ENCODE measurements at places on chromosomes 13 and 19. TPM values are rescaled to one million over a fixed set of nuclear protein-coding genes. Genes with fewer than 3 reads are reported as not detected.

FOXO1 gene
- total RNA-seq, result 38.4 TPM

DNA sequence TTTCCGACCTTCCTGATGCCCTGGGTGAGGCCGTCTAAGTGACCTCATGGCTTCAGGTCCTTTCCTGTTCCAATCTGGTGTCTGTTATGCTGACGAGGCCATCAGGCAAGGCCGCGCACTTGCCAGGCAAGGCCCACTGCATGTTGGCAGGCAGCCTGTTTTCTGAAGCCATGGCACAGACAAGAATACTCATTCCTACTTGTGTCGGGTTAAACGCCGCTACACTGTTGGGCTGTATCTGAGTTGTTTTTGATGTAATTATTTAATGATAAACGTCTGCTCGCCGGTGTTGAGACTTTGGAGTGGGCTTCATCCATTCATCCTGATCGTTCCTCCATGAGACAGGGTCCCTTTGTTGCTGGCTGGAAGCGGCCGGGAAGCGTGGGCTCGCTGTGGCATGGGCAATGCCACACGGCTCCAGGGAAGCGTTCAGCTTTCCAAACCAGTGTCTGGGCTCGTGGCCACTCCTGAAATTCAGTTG, 92.1 kb downstream of the ATP11A start:
- peaks cover 14% of the 10 kb centered on the region for H3K36me3 ChIP-seq
- H3K27ac ChIP-seq, result no peak overlapping the region
- peaks cover 9% of the 10 kb centered on the region for H3K4me1 ChIP-seq
- H3K27me3 ChIP-seq, result no peaks in the 10 kb centered on the region
- H3K4me3 ChIP-seq, result no peak overlapping the region
- no peak for DNase-seq

DNA sequence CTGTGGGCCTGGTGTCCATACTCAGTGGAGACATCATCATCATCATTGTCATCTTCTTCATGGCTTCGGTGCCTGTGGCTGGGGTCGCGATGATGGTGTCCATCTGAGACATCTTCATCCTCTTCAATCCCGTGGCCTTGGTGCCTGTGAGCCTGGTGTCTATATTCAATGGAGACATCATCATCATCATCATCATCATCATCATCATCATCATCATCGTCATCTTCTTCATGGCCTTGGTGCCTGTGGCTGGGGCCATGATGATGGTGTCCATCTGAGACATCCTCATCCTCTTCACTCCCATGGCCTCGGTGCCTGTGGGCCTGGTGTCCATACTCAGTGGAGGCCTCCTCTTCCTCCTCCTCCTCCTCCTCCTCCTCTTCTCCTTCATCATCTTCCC, 917 bp downstream of the HRC start:
- peaks cover 93% of the 10 kb centered on the region for H3K27me3 ChIP-seq
- H3K27ac ChIP-seq, result no peak overlapping the region
- H3K4me3 ChIP-seq, result no peak overlapping the region
- H3K36me3 ChIP-seq, result peaks cover 2% of the 10 kb centered on the region

DNA sequence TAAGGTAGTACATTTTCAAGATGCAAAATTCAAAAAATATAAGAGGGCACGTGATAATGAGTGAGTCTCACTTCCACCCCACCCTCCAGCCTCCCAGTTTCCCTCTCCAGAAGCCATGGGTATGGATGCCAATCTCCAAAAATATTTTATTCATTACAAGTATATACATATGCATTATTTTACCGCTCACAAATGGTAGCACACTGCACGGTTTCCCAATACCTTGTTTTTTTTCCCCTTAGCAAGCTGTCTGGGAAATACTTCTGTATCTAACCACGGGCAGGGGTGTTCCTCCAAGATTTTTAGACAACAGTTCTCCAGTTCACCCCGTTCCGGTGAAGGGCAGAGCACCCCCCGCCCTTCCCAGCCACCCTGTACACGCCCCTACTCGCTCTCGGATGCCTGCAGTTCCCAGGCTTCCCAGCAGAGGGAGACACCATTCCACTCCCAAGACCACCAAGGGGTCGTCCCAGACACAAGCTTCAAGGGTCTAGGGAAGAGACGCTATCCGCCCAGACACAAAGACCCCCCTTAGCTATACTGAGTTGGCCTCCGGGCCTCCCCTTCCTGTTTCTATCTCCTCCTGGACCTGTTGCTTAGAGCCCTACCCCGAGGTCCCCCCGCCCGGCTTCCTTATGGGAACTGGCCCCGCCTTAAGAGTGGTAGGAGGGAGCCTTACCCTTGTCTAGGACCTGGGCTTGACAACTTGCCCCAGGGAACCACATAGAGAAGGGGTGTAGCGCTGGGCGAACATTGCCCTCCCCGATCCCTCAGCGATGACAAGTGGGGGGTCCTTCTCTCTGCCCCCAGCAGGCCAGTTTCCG, 1.1 kb upstream of the FXYD3 start:
- peaks cover 5% of the 10 kb centered on the region for H3K4me1 ChIP-seq
- no peaks in the 10 kb centered on the region for H3K36me3 ChIP-seq
- DNase-seq, result peak; percentile 70
- no peaks in the 10 kb centered on the region for H3K27me3 ChIP-seq
- H3K4me3 ChIP-seq, result no peak overlapping the region

- H3K36me3 ChIP-seq, result peaks cover 10% of the 10 kb centered on the region
- no peak overlapping the region for H3K4me3 ChIP-seq
- DNase-seq, result no peak
- H3K4me1 ChIP-seq, result peaks cover 2% of the 10 kb centered on the region
- H3K27ac ChIP-seq, result no peak overlapping the region
- H3K27me3 ChIP-seq, result no peaks in the 10 kb centered on the region
These were observed 6.2 kb upstream of the ZNF554 start for GRCh38 chr19:2813235-2814160.

- peaks cover 4% of the 10 kb centered on the region for H3K4me1 ChIP-seq
- no peaks in the 10 kb centered on the region for H3K36me3 ChIP-seq
- no peaks in the 10 kb centered on the region for H3K27me3 ChIP-seq
- no peak for DNase-seq
These were observed 10.2 kb upstream of the CARM1 start for GRCh38 chr19:10861103-10861651.

Data from activated naive CD8-positive, alpha-beta T cell treated with anti-CD3 and anti-CD28 coated beads for 36 hours (primary cell).